Choroid plexus epithelial cell (primary cell): ENCODE measurements at places on chromosomes 13 and 19.

DNA sequence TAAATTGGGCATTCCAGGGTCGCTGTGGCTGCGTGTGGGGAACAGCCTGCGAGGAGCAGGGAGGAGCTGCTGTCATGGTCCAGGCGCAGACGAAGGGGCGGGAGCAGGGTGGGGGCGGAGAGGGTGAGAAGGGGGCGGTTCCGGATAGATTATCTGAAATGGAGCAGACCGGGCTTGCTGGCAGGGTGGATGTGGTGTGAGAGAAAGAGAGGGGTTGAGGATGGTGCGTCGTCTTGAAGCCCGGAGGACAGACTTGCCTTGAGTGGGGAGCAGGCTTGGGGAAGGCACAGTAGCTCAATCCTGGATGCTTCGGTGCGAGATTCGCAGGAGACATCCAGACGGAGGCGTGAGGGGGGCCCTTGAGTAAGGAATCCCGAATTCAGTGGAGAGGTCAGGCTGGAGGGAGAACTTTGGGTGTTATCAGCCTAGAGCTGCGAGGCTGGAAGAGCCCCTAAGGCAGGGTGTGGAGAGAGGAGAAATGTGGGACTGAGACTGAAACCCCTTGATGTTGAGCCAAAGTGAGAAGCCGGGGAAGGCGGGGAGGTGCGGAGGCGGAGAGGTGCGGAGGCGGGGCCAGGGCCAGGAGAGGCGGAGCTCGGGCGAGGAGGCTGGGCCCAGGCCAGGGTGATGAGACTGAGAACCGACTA, 40.6 kb downstream of the DPF1 start:
- peak; percentile 35 for DNase-seq

- peak; percentile 7 for DNase-seq
These were observed 5.6 kb downstream of the SAFB start for GRCh38 chr19:5628461-5628860.

DNA sequence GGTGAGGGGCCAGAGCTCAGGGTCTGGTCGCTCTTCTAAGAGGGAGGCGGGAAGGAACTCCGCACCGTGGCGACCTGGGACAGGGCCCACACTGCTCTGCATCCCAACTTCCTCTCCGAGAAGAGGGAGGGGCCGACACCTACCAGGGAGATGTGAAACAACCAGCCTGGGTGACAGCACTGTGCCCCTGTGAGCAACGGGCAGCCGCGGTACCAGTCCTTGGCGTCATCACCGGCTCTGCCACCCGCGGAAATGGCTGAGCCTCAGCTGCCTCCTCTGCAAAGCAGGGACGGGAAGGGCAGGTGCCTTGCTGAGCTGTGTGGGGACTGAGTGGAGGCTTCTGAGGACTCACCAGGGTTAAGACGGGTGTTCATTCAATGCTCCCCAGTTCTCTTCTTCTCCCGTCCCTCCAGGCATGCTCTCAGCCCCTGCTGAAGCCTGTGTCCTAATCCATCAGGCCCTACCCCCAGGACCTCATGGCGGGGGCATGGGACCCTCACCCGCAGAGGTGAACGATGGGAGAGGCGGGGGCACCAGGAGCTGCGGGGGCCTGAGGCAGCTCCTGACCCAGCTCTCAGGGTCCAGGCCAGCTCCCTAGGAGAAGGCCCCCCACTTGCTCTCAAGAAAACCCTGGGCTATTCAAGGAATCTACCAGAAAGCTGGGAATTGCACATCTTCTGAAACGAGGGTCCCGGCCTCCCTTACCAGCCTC, 9.3 kb downstream of the ZNF787 start:
- no peak for DNase-seq

- DNase-seq, result no peak
These were observed 72.6 kb upstream of the SERTM1 start for GRCh38 chr13:36601186-36601585.

GRCh38 chr13:53098455-53098854, 69.8 kb downstream of the OLFM4 start:
- no peak for DNase-seq

DNA sequence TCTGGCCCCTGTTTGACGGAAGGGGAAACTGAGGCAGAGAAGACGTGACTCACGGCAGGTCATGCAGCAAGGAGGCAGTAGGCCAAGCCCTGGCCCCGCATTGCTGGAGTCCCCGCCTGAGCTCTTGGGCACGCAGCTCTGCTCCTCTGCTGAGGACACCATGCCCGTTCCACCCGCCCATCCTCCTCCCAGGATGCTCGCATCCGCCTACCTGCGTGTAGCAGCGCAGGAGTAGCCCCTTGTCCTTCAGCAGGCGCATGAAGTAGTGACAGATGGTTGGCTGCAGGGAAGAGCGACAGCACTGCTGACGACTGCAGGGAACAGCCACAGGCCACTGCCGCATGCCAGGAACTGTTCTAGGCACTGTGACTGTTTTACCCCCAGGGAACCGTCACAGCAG, 10.5 kb downstream of the SIRT2 start:
- DNase-seq, result no peak

DNA sequence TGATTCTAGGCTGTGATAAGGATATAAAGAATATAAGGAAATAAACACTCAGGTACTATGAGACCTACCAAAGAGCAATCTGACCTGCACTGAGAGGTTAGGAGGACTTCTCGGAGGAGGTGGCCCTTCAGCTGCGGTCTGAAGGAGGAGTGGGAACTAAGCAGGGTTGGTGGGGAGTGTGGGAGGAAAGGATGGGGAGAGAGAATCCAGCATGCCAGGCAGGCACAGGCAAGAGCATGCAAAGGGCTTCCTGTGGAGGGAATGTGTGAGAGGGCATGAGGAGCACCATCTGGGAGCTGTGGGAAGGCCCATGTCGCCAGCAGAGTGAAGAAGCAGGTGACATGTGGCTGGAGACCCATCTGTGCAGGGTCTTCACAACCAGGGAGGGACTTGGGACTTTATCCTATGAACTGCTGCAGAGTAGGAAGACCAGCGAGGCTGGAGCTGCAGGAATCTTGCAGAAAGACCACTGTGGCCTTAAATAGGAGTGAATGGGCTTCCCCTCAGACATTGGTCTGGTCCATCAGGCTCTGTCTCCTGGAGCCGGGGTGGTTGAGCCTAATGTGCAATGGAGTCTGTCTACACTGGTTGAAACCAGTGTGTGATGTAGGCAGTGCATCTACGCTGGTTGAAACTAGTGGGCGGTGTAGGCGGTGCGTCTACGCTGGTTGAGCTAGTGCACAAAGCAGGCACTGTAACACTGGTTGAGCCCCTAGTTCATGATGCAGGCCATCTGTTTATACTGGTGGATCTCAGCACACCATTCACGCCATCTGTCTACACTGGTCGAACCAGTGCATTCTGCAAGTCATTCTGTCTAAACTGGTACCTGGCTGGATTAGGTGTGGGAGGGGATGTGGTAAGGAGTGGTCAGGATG, 6.4 kb downstream of the CHST8 start:
- DNase-seq, result no peak

DNA sequence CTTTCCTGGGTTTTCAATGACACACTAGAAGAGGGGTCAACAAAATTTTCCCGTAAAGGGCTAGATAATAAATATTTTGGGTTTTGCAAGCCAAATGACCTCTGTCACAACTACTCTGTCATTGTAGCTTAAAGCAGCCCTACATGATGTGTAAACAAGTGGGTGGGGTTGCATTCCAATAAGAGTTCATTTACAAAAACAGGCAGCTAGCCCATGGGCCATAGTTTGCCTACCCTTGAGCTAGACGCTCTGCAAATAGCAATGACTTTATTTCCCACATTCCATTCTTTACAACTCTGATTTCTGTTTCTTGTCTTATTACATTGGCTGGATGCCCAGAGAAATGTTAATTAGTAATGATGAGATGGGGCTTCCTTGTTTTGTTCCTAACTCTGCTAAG, 76.0 kb downstream of the ZNF557 start:
- DNase-seq, result no peak

DNA sequence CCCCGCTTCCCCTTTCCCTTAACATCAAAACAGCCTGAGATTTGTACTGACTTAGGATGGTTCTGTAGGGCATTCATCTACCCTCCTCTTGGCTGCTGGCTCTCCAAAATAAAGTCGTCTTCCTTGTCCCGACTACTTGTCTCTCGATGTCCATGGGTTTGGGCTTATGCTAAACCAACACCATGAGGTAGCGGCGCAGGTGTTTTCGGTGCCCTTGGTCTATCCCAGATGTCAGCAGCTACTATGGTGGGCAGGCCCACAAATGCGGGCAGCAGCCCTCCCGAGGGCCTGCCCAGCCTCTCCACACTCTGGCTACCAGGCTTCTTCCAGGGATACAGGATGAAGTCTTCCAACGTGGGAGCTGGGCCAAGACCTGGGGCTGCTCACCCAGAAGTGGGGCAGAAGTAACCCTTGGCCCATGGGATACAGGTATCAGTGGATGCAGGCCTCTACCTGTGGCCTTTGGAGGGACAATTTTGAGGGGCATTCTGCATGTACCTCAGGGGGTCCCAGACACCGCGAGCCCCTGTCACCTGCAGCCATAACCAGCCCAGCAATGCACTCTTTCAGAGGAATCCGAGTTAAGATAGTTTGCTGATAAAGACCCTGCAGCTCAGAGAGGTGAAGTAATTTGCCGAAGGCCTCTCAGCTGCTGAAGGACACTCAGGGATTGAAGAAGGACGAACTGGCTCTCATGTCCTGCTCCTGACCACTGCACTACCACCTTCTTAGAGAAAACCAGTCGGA, 47.8 kb upstream of the VSTM2B start:
- DNase-seq, result no peak

DNA sequence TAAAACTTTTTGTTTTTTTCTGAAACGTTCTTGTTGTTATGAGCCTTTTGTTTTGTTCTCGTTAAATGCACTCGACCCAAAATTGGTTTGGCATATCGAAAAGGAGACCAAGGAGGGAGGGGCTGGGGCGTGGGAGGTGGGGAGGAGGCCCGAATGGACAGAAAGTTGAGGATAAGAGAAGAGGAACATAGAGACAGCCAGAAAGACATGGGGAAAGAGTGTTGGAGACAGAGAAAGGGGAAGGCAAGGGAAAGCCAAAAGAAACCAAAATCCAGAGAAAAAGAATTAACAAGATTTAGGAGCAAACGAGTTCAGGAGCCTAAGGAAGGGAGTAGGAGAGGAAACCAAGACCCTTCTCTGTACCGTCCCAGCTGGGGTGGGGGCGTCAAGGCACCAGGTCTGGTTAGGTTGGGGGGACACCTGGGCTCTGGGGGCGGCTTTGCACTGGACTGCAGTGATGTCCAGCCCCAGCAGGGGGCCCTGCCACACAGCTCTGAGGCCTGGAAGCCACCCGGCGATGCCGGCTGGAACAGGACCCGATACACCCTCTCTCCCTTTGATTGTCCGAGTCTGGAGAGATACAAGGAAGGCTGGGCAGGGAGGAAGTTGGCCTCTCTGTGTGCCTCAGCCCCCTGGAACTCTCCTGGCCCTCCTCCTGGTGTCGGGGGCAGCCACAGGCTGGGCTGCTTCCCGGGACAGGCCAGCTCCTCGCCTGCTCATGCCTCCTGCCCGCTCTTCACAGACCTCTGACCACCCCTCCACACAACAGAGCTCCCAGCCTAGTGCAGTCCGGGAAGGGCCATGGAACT, 11.6 kb upstream of the ASF1B start:
- peak; percentile 66 for DNase-seq

GRCh38 chr13:73987618-73988017, 146.6 kb downstream of the KLF12 start:
- no peak for DNase-seq

DNA sequence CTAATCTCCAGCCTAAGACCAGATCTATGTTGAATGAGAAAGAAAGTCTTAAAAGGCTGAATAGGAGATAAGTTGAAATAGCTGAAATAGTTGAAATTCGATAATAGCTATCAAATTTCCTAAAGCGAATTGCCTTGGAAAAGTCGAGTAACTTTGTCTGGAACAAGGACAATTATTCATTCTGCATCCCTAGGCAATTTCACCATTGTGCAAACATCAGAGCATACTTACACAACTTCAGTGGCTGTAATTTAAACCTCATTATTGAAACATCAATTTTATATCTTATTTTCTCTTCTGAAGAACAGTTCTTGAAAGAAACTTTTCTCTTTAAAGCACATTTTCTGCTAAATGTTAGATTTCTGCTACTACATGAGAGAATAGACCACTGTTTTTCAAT, 13.6 kb downstream of the TNFSF13B start:
- peak; percentile 26 for DNase-seq

- no peak for DNase-seq
These were observed 42.5 kb upstream of the INTS6 start for GRCh38 chr13:51495316-51495715.

- no peak for DNase-seq
These were observed 11.3 kb downstream of the GPR12 start for GRCh38 chr13:26749285-26749684.

DNA sequence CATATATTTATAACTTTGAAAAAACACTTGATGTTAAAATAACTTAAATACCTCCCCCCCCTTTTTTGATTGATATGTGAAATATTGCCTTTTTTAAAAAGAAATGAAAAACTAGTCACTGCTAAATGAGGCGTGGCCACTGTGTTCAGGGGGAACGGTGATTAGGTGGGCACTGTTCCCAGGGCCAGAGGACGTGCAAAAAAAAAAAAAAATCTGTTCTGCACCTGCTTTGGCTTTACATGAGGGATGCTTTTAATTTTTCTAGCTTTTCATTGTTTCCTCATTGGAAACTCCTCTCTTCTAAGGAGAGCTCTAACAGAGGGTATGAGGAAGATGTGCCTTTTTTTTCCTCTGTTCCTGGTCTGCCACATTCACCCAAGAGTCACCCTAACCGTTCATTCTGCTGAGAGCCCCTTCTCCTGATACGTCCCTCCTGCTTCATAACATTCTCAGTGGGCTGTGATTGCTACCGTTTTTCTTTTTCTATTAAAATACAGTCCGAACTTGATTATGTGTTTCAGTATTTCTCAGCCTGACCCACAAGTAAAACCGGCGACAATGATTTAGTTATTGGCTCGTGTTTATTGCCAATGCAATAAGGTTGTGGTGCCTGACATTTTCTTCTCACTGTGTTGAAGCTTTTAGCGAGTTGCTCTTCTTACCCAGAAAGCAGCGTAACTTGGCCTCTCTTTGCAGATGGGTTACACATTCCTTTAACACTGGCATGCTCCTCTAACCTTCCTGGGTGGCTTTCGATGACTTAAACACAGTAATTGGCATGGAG, 64.8 kb upstream of the ZNF536 start:
- no peak for DNase-seq

DNA sequence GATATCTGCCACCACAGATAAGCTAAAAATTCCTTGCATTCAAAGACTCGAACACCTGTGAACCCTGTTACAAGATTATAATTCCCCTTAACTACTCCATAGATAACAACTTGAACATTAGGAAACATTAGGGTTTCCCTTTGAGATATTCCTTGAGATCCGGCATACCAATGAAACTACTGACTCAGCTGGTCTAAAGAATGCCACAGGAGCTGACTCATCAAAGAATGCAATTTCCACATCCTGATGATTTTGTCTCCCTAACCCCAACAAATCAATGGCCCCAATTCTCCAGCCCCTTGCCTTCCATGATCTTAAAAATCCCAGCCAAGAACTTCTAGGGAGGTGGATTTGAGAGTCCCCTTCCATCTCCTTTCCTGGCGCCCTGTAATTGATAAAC, 35.6 kb upstream of the ZNF599 start:
- DNase-seq, result peak; percentile 72

GRCh38 chr19:48524221-48524620, 12.6 kb upstream of the LMTK3 start:
- no peak for DNase-seq
